ENCODE measurements at places on chromosomes 5 and 9. TPM values are rescaled to one million over a fixed set of nuclear protein-coding genes. Genes with fewer than 3 reads are reported as not detected.

- DNase-seq, result no peak
Measured at GRCh38 chr5:18607570-18607969, 973.3 kb downstream of the TAF11L14 start.

TAL2 gene
- total RNA-seq, result not detected

DNA sequence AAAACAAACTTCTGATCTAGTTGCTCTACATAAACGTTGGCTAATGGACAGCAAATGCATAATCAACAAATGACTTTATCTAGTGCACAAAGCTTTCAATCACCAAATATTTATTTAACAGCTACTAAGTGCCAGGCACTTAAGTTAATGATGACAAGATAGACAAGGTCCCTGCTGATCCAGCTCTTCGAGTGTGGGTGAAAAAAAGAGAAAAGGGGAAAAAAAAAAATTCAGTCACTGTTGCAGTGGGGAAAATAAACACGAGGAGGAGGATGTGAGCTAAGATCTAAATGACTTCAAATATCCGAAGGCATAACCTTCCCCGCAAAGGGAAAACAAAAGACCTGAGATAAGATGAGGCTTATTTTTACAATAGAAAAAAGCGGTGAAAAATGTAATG is 9.6 kb downstream of the PSIP1 start:
- no peak for DNase-seq

DNA sequence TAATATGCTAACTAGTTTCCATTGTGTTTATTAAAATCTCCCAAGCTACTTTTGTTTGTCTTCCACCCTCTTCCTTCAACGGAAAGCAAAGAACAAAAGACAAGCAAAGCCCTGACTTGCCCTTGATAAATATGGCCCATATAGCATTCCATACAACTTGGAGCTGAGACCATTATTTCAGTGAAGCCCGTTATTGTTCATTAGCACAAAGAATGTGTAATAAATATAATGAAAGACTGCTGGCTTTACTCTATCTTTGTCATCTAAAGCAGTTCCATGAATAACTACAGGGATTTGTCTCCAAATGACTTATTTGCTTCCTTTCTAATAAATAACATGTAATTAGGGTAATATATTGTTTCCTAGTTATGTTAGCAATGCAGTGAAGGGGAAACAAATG is 270.7 kb upstream of the TLE4 start:
- no peak for DNase-seq

DNA sequence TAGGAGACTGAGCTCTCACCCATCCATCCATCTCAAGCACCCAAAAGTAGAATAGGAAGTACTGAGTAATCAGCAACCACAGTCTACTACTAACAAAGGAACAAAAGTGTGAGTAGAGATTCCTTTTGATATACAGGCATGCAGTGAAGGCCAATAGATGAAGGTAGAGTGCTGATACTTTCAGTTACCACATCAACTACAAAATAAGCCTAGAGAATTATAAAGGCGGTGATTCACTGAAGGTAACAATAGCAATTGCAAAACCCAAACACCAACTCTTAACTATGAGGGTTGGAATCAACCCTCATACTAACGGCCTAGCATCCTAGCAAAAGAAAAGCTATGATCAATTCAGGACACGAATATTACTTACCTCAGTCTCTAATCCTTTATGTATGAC is 992.6 kb downstream of the DNAH5 start:
- no peak for DNase-seq

All from cardiac septum (tissue), 1 donor.